Renal cortical epithelial cell (primary cell): ENCODE measurements at places on chromosomes 3 and 15.

GRCh38 chr3:9146367-9147071 is 102.9 kb downstream of the SRGAP3 start:
- DNase-seq, result no peak

DNA sequence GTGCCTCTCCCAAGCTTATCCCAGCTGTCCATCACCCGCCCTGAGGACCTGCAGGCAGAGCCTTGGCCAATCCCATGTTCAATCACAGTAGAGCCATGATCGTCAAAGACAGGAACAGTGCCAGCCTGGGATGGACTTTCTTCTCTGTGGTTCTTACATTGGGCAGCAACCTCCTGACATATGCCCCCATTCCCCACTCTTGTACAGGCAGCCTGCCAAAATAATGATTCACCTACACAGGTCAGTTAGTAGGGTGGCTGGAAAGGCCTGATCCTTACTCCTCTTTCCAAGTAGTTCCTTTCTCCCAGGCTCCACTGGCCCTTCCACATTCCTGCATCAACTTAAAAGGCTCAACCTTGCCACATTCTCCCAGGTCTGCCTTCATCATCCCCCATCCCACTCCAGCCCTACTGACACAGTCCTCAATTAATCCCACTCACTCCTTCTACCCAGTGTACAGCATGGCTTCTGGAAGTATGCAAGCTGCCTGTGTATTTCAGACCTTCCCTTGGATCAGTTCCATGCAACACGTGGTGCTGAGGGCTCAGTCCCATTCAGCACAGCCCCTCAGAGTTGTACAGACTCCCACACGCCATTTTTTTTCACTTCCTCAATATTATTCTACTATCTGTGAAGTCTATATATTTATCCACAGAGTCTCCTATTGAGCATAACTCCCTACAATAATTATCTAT is 189.8 kb downstream of the NTRK3 start:
- DNase-seq, result no peak

DNA sequence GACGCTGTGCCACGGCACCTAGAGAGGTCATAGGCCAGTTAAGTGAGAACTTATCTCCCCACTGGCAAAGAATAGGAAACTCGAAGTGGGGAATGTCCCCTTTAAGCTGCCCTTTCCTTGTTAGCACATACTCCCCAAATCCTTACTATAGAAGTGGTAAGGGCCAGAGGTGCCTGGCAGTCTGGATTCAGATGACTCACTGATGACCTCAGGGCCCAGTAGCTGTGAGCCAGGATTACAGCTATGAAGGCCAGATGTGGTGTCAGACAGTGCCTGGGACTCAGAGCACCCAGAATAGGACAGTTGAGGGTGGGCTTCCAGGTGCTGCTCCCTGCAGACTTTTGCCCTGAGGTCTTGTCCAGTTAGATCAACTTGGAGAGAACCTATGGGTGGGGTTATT is 37.7 kb downstream of the PDIA5 start:
- DNase-seq, result peak; percentile 54

GRCh38 chr3:118029049-118029448 is 1005.6 kb downstream of the IGSF11 start:
- DNase-seq, result no peak

- peak; percentile 6 for DNase-seq
Observed at GRCh38 chr3:180447136-180447535, 154.8 kb upstream of the TTC14 start.

- DNase-seq, result no peak
Observed at GRCh38 chr3:150729682-150730360, 26.1 kb upstream of the ERICH6 start.

GRCh38 chr15:22257047-22258008 is 177.0 kb downstream of the OR4M2 start:
- no peak for DNase-seq
